ENCODE measurements at places on chromosomes 3 and 15.

DNA sequence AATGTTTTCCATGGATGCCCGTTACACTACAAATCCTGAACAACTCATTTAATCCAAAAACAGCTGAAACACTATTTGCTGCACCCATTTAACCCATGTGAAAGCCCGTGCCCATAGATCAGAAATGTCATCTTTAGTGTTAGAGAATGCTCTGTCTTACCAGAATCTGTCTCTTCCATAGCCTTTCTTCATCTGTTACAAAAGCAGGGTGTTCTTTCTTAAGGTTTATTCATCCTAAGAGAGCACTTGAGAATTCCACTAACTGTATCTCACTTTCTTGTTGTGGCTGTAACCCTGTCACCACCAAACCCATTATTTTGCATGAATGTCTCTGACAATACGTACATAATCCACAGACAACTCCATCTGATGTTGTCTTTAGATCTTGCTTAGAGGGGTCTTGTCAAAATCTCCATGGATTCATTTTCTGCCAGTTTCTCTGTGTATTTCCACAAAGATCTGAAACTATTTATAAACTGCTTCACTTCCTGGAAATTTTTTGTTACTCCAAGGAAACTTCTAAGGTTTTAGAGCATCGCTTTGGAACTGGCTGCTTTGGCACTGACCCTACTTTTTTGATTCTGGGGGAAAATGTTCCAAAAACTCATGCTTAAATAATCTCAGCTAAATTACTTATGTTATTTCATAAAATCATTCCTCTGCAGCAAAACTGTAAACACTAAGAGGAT, 167.8 kb upstream of the CCDC54 start:
- H3K27ac ChIP-seq, result no peak overlapping the region
- no peak overlapping the region for H3K4me3 ChIP-seq
- no peaks in the 10 kb centered on the region for H3K27me3 ChIP-seq

GRCh38 chr3:126127452-126127851, 43.5 kb upstream of the SLC41A3 start:
- no peak overlapping the region for H3K4me3 ChIP-seq
- no peak for DNase-seq
- no peaks in the 10 kb centered on the region for H3K27me3 ChIP-seq
- no peak overlapping the region for H3K27ac ChIP-seq
- no peaks in the 10 kb centered on the region for H3K36me3 ChIP-seq
- H3K4me1 ChIP-seq, result no peaks in the 10 kb centered on the region

- H3K4me3 ChIP-seq, result no peak overlapping the region
- no peaks in the 10 kb centered on the region for H3K36me3 ChIP-seq
- DNase-seq, result no peak
- no peaks in the 10 kb centered on the region for H3K4me1 ChIP-seq
- no peaks in the 10 kb centered on the region for H3K27me3 ChIP-seq
Observed at GRCh38 chr3:117059956-117060270, 350.3 kb downstream of the TUSC7 start.

GRCh38 chr15:88272421-88272820, 15.9 kb upstream of the NTRK3 start:
- no peaks in the 10 kb centered on the region for H3K27me3 ChIP-seq
- no peak overlapping the region for H3K27ac ChIP-seq
- no peak for DNase-seq

DNA sequence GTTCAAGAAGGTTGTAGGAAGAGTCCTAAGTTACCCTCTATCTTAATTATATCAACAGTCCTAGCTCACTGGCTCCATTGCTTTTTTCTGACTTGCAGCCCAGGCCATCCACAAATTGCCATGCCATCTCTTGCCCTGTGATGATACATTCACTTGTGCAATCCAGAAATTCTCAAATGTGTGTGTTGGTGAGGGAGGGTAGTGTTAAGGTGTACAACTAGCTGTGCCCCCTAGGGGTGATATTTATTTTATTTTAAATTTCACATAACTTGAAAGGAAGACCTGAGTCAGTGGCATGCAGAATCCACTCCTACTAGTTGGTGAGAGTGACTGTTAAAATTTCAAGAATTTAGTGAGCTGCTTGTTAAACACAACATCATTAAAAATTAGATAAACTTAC, 156.1 kb upstream of the ANKRD28 start:
- H3K4me1 ChIP-seq, result no peaks in the 10 kb centered on the region
- no peak for DNase-seq
- no peaks in the 10 kb centered on the region for H3K27me3 ChIP-seq
- H3K27ac ChIP-seq, result no peak overlapping the region
- H3K36me3 ChIP-seq, result no peaks in the 10 kb centered on the region

GRCh38 chr3:127339928-127340861, 52.3 kb upstream of the PRR20G start:
- H3K36me3 ChIP-seq, result no peaks in the 10 kb centered on the region
- DNase-seq, result no peak
- no peak overlapping the region for H3K4me3 ChIP-seq

- H3K36me3 ChIP-seq, result no peaks in the 10 kb centered on the region
- H3K4me3 ChIP-seq, result no peak overlapping the region
- no peaks in the 10 kb centered on the region for H3K4me1 ChIP-seq
- H3K27me3 ChIP-seq, result no peaks in the 10 kb centered on the region
- no peak overlapping the region for H3K27ac ChIP-seq
- no peak for DNase-seq
Observed at GRCh38 chr3:163891771-163892170, 1186.5 kb downstream of the SI start.

DNA sequence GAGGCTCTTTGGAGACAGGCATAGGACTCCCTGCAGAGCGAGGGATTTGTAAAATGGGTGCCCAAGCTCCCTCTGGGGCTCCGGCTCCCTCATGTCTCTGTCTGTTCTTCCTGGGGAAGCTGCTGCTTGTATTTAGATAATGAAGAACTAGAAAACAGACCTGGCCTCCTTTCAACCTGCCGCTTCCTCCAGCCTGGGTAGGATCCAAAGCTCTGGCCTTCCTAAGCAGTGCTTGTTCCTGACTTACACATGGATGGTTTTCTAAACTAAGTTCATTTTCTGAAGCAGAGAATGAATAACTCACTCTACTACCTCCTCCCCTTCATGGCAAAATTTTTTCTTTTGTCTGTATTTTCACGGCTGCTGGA, 36.9 kb upstream of the MYZAP start:
- no peak overlapping the region for H3K4me3 ChIP-seq
- H3K4me1 ChIP-seq, result no peaks in the 10 kb centered on the region
- DNase-seq, result no peak
- no peaks in the 10 kb centered on the region for H3K36me3 ChIP-seq
- H3K27ac ChIP-seq, result no peak overlapping the region

DNA sequence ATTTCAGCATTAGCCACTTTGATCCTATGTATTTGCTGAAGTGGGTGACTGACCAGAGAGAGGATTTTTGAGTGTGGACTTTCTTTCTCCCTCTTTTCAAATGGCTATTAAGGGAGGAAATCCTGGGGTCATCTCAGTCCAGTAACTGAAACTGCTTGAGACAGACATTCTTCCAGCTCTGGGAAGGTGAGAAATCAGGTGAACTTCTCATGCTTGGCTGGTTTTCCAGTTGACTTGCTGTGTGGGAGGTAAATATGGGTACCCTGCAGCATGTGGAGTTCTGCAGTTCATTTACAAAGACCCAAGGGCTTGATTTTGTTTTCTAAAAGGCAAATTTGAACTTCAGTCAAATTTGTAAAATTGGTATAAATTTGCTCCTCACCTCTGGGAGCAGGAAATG, 461.1 kb upstream of the TBL1XR1 start:
- H3K27ac ChIP-seq, result no peak overlapping the region
- H3K4me1 ChIP-seq, result no peaks in the 10 kb centered on the region
- no peaks in the 10 kb centered on the region for H3K36me3 ChIP-seq
- DNase-seq, result no peak
- no peak overlapping the region for H3K4me3 ChIP-seq

DNA sequence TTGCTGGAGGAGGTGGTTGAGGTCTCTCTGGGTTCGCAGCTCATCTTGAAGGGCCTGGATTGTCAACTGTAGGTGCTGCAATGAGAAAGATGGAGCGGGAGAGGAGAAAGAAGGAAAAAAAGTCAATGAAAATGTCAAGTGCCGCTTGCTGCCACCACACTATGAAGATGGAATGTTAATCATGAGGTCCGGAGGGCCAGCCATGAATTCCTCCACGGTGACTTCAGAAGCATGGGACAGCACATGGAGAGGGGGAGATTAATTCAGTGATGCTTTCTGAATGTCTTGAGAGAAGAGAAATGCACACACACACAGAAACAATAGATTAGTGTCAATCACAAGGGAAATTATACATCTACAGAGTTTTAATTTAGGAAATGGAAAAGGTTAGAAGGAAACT, 171.9 kb downstream of the ERC2 start:
- no peaks in the 10 kb centered on the region for H3K36me3 ChIP-seq
- H3K27me3 ChIP-seq, result no peaks in the 10 kb centered on the region

- H3K27me3 ChIP-seq, result no peaks in the 10 kb centered on the region
- H3K36me3 ChIP-seq, result no peaks in the 10 kb centered on the region
- no peak overlapping the region for H3K27ac ChIP-seq
- no peak overlapping the region for H3K4me3 ChIP-seq
- no peak for DNase-seq
Observed at GRCh38 chr3:108391917-108392593, 95.7 kb downstream of the HHLA2 start.

- H3K4me3 ChIP-seq, result no peak overlapping the region
- H3K27ac ChIP-seq, result no peak overlapping the region
- DNase-seq, result no peak
- no peaks in the 10 kb centered on the region for H3K27me3 ChIP-seq
Observed at GRCh38 chr3:23263796-23264195, 60.7 kb downstream of the UBE2E2 start.

DNA sequence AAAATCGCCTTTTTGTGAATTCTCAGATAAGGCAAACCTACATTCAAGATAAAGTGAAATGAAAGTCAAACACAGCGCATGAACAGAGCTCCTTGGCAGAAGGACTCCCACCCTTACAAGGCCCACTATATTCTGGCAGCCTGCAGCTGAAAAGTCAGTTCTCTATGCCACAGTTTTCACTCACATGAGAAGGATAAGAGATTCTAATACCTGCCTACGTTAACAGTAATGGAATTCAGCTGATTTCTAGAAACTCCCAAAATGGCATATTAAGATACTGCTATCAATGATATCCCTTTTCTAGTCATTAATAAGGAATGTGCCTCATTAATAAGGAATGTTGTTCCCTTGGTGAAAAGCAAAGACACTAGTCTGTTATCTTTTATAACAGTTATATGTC, 27.0 kb downstream of the SLC30A4 start:
- H3K27me3 ChIP-seq, result no peaks in the 10 kb centered on the region
- no peaks in the 10 kb centered on the region for H3K4me1 ChIP-seq
- H3K27ac ChIP-seq, result no peak overlapping the region
- no peak for DNase-seq
- no peaks in the 10 kb centered on the region for H3K36me3 ChIP-seq
- no peak overlapping the region for H3K4me3 ChIP-seq

DNA sequence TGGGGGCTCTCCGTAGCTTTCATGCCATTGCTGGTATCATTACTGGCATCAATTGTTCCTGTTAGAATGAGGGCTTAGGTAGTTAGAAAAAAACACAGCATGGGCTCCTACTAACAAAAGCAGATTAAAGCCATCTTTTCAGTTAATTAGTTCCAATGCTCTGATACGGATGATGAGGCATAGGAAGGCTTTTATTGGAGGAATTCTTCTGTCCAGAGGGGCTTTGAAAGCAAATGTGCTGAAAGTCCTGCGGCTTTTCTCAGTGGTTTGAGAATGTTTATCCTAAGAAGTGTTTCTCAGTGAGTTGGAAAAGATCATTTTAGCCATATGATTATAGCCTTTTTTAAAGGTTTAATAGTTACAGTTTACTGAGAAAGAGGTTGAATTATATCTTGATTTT, 198.5 kb downstream of the THSD4 start:
- no peaks in the 10 kb centered on the region for H3K4me1 ChIP-seq
- DNase-seq, result no peak
- H3K4me3 ChIP-seq, result no peak overlapping the region
- no peaks in the 10 kb centered on the region for H3K36me3 ChIP-seq
- H3K27ac ChIP-seq, result no peak overlapping the region

DNA sequence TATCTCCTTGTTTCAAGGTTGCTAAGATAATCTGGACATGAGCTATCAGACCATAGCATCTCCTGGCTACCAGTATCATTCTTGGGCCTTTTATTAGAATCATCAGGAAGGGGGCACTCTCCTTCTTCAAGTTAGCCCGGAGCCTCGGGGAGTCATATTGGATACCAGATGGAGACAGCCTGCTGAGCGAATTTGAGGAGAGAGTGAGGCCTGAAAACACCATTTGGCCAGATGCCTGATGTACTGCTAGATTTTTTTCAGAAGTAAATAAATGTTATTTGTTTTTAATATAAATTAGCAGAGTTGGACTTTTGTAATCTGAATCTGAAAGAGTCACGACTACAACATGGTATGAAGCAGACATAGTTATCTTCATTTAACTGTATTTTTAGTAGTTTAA, 848.6 kb downstream of the IGSF11 start:
- H3K27me3 ChIP-seq, result no peaks in the 10 kb centered on the region
- DNase-seq, result no peak
- no peaks in the 10 kb centered on the region for H3K4me1 ChIP-seq

DNA sequence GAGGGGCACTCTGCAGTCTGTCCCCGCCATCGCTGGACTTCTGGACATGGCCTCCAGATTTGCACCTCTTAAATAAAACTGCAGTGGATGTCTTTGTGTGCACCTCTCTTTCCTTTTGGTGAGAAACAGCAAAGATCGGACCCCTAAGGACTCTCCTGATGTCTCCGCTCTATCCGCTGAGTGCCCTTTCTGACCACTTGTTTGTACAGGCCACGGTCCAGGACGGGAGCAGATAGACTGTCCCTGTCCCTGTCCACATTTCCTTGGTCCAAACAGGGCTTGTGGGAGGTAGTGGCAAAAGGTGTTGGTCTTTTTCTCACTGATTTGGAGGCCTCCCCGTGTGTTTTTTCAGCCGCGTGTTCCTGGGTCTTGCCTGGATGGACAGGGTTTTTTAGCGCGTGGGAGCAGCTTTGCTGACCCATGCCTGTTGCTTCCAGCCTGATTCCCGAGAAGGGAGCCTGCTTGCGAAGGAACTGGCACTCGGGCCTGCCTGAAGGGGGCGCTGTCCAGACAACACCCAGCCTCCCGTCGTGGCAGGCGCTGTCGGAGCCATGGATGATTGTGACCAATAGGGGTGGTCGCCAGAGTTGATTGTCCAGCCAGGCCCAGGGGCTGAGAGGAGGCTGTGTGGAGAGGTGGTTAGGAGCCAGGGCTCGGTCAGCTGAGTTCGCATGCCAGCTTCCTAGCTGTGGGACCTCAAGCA, 13.2 kb upstream of the STAB1 start:
- H3K4me1 ChIP-seq, result no peaks in the 10 kb centered on the region
- no peak overlapping the region for H3K4me3 ChIP-seq
- H3K36me3 ChIP-seq, result peaks cover 82% of the 10 kb centered on the region
- no peak for DNase-seq

GRCh38 chr3:24687671-24688070, 193.0 kb upstream of the THRB start:
- DNase-seq, result no peak
- no peak overlapping the region for H3K27ac ChIP-seq
- no peak overlapping the region for H3K4me3 ChIP-seq
- no peaks in the 10 kb centered on the region for H3K4me1 ChIP-seq

- H3K27ac ChIP-seq, result no peak overlapping the region
- no peak for DNase-seq
- no peaks in the 10 kb centered on the region for H3K27me3 ChIP-seq
- peaks cover 19% of the 10 kb centered on the region for H3K36me3 ChIP-seq
Observed at GRCh38 chr15:43859546-43859945, 32.7 kb downstream of the WDR76 start.
